ENCODE measurements at places on chromosomes 4 and X.
A peak's percentile ranks its signal among the peaks of the same experiment; 100 is the strongest.

- no peak for DNase-seq
Observed at GRCh38 chrX:15146515-15146914, 123.4 kb downstream of the ASB9 start.

- peak; percentile 53 for DNase-seq
Observed at GRCh38 chr4:138911909-138912703, 103.5 kb upstream of the NOCT start.

GRCh38 chrX:116232833-116233232 lies 62.3 kb downstream of the AGTR2 start:
- DNase-seq: no peak

DNA sequence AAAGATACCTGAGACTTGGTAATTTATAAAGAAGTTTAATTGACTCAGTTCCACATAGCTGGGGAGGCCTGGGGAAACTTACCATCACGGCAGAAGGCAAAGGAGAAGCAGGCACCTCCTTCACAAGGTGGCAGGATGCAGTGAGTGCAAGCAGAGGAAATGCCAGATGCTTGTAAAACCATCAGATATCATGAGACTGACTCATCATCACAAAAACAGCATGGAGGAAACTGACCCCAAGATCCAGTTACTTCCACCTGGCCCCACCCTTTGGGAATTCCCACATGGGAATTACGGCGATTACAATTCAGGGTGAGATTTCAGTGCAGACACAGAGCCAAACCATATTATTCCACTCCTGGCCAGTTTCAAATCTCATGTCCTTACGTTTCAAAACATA lies 514.7 kb upstream of the SPANXN1 start:
- no peak for DNase-seq

DNA sequence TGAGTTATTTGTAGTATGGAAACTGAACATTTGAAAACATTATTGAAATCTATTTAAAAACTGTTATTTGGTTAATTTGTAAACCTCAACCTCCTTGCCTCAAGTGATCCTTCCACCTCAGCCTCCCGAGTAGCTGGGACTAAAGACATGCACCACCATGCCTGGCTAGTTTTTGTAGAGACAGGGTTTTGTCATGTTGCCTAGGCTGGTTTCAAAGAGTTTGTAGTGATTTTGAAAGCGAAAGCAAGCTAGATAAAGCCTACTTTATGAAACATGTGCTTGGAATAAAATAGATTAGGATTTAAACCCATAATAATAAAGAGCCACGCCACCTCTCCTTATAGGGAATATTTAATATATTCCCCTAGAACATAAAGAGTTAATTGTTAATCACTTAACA lies 23.5 kb downstream of the ARSJ start:
- no peak for DNase-seq

DNA sequence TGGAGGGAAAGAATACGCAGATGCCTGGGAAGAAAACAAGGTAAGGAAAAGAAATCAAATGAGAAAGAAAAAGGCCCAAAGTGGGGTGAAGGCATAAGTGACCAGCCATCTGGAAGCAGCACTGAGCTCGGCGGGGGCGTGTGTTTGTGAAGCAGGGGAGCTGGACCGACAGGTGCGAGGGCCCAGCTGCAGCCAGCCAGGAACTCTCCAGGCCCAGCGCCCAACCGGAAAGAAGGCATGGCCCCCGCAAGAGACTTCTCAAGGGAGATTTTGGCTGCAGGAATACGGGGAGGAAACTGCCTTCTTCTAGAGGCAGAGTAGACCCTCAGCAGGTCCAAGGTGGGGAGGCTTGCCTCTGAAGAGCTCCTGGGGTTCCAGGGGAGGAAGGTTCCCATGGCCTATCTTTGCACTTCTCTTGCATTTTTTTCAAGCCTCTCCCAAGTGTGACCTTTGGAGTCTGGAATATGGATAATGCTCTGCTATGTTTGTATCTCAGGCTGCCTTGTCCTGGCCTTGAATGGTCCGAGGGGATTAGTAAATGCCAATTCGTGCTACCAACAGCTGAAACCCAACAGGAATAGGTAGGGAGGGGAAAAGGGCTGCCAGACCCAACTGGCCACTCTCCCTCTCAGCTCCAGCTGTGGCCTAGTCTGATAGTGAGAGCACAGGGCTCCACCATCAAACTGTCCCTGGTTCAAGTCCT lies 10.8 kb upstream of the CITED1 start:
- DNase-seq: peak; percentile 59

DNA sequence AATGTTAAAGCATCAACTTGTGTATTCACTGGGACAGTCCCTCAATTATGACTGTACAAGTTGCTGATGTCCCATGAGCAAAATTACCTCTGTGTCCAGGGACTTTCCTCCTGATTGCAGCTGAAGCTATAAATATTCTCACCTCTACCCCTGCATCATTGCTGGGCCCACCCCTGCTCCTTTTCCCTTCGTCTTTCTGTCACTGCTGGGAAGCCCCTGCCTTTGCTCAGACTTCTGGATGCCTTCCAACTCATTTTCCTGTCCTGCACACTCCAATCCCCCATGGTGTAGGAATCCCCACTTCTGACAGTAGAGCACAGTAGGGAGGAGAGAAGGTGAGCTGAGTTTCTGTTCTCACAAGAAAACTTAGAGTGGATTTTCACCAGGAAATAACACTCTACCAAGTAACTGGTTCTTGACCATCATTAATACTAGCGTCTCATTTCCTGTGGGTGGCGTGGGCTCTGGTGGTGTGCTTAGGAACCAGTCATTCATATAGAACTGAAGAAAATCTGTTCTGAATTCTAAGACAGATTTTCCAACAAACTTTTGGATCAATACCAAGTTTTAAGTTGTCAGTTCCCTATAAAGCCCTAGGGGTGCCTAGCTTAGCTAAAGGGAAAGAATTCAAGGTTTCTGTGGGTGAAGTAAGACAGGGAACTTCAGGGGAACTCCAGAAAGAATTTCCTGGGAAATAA lies 136.2 kb upstream of the MED14 start:
- DNase-seq: no peak

DNA sequence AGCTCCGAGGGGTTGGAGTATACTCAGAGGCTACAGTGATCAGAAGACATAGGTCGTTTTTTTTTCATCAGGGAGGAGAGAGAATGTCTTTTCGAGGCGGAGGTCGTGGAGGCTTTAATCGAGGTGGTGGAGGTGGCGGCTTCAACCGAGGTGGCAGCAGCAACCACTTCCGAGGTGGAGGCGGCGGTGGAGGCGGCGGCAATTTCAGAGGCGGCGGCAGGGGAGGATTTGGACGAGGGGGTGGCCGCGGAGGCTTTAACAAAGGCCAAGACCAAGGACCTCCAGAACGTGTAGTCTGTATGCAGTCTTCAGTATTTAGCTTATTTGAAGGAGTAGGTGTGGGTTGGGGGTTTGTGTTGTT lies 500 bp downstream of the GAR1 start:
- DNase-seq: peak; percentile 50

GRCh38 chrX:107729558-107730297 lies 45.9 kb downstream of the TSC22D3 start:
- DNase-seq: no peak

DNA sequence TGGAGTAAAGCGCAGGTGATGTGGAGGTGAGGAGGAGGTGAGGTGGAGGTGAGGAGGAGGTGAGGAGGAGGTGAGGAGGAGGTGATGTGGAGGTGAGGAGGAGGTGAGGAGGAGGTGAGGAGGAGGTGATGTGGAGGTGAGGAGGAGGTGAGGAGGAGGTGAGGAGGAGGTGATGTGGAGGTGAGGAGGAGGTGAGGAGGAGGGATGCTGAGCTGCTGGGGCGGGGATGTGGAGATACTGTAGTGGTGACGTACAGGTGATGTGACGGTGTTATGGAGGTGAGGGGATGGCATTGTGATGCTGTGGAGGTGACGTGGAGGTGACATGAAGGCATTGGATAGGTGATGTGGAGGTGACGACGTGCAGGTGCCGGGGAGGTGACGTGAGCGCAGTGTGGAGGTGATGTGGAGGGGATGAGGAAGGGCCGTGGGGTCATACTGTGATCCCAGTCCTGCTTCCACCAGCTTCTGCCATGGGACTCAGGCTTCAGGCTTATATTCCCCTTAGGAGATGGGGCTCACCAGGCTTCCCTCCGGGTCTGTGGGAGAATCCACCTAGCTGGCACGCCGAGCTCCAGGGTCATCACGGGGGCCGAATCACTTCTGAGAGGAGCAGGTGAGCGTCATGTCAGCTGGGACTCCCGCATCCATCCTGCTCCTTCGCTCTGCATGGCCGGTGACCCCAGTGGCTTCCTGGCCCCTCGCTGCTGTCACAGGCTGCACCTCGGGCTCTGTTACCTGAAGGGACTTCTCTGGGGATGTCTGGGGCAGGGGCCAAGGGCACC lies 47.9 kb upstream of the GRPEL1 start:
- no peak for DNase-seq

- DNase-seq: no peak
Observed at GRCh38 chr4:127775843-127776242, 6.3 kb upstream of the HSPA4L start.

GRCh38 chr4:114296126-114296525 lies 302.5 kb upstream of the UGT8 start:
- DNase-seq: no peak

DNA sequence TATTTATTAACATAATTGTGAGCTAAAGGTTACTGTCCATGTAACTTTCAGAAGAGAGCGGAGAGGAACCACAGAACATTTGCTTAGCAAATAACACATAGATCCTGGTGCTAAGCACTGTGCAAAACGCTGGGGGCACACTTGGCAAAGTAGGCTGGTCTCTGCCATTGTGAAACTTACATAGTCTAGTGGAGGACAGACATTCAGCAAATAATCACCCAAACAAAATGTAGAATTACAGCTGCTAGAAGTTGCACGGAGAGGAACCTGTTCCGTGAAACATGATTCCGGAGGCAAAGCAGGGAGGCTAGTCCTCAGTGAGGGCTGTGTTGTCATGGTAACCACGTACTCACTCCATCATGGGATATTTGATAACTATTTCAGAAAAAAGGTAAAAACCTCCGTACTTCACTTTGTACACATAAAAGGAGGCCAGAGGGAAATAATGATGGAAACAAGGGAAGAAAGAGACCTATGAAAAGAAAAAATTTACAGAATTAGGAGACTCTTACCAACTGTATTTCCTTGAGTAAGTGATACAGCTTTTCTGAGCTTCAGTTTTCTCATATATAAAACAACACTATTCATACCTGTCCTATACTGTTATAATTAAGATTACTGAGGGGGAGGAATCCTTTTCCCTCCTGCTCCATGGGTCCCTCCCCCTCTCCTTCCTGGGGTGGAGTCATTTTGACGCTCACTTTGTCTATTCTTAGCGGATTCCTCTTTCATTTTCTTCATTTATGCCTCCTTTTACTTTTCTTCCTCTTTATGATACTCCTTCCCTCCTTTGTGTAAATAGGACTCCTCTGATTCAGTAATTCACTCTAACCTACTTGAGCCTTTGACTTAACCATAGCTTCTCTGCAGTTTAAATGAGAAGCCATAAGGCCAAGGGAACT lies 825 bp upstream of the RASGEF1B start:
- peak; percentile 52 for DNase-seq

- no peak for DNase-seq
Observed at GRCh38 chr4:165398570-165398969, 19.8 kb downstream of the CPE start.

GRCh38 chrX:1610166-1610565 lies 4.7 kb upstream of the ASMT start:
- DNase-seq: no peak

- DNase-seq: no peak
Observed at GRCh38 chr4:99029018-99029735, 33.7 kb downstream of the METAP1 start.

DNA sequence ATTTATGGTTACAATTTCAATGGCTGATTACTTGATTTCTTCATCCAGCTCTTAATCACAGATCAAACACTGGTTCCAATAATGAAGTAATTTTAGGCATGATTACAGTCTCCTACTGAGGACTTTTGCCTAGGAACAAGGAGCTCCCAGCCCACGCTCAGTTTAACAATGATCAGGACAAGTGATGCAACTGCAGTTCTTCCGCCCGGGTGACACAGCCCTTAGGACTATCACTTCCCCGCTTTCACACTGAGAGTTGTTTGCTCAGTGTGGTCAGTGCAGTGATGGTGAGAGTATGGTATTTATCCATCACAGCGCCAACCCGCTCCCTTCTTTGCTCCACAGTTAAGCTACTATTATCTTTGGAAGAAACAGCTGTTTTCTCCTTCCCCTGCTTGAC lies 203.2 kb upstream of the MBNL3 start:
- no peak for DNase-seq

DNA sequence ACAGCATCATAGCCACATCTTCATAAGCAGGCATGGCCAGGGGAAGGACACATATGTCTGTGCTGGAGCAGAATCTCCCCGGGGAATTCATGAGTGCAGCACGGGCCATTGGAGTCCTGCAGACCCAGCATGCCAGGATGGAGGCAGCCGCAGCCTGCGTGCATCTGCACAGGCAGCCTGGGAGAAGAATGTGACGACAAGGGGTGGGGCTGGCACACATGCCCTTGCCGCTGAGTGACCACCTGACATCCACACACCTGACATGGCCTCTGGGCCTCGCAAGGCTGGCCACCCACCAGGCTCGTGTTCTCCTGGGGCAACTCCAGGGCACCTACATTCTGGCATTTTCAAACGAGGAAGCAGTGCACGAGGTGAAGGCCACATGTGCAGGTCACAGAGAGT lies 66.2 kb upstream of the AFAP1 start:
- no peak for DNase-seq

DNA sequence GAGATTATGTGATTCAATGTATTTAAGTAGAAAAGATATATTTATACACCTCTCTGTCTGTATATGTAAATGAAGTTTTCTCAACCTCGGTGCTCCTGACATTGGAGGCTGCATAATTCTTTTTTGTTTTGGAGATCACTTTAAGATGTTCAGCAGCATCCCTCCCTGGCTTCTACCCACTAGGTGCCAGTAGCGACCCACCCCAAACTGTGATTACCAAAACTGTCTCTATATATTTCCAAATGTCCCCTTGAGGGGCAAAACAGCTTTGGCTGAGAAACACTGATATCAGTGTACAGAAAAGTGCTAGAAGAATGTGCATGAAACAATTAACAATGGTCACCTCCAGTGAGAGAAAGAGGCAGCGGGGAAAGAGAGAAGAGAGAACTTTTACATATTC lies 51.2 kb downstream of the DCX start:
- no peak for DNase-seq

- peak; percentile 66 for DNase-seq
Observed at GRCh38 chrX:44873415-44874276, 658 bp downstream of the KDM6A start.

- no peak for DNase-seq
Observed at GRCh38 chrX:38183596-38183995, 37.1 kb downstream of the SRPX start.

DNA sequence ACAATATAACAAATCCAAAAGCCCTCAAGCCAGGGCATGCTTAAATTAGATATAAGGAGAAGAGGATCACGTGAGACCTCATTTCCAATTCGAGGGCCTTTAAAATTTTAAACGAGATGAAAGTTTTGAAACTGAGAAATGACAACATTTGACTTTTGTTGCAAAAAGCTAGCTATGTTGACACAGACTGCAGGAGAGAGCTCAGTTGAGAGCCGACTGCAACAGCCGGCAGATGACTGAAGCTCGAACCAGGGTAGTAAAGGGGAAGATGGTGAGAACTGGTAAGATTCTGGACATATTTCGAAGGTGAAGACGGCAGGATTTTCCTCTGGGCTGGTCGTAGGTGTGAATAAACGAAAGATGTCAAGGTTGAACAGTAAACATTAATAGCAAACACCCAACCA lies 773 bp downstream of the PRMT9 start:
- peak; percentile 50 for DNase-seq

GRCh38 chr4:165872461-165873297 lies at the start of gene TLL1:
Gene TLL1, plus strand, starts transcription at chr4:165873237. Its CDS starts 668 bp downstream, at chr4:165873905.
- DNase-seq: peak; percentile 61
